ENCODE measurements at places on chromosomes 7 and 10.
A peak's percentile ranks its signal among the peaks of the same experiment; 100 is the strongest.

DNA sequence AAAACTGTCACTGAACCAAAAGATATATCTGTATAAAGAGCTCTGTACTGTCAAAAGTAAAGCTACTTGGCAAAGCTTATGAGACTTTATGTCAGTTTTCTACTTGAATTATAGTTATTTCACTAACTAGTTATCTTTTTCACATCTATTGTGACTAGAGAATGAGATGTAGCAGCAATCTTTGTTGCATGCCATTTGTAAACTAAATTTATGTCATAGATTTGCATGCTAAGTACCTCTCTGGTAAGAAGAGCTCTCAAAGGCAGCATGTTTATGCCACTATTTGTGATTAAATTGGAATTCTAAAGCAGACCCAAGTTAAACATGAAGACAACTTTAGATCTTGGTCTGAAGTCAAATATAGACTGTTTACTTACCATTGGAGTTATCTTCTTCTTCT lies 300.6 kb downstream of the CNTNAP2 start:
- DNase-seq, result no peak

GRCh38 chr10:96341219-96342182 lies 17.3 kb downstream of the OPALIN start:
- DNase-seq, result no peak

GRCh38 chr7:116257156-116257555 lies 46.8 kb downstream of the TES start:
- DNase-seq, result no peak

DNA sequence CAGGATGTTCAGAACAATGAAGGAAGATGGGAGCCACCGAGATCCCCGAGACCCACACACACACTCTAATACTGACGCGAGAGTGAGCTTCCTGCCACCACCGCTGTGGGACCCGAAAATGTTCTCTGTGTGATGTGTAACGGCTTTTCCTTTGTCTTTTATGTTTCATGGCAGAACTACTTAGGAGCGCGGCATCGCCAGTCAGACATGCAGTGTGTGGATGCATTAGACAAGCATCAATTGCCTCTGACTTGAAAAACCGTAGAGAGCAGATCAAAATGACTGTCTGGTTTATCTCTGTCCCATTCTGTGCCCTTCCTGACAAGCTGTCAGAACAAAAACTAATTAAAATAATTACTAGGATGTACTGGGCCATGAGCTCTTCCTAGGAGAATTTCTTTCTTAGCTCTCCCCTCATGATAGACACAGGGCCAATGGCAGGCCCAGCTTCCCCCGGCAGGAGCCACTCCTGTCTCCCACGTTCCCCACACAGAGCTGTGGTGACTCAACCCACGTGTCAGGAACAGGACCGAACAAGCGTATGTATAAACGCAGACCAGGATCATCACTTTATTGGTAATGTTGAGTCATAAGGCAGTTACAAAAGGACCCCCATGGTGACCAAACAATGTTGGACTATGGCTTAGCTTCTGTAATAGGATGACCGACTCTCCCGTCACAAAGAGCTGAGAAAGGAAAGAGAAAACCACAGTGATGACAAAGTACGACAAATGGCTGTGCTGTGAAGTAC lies 705.0 kb downstream of the PARD3 start:
- DNase-seq, result no peak

GRCh38 chr7:35714862-35715261 lies 19.9 kb upstream of the HERPUD2 start:
- DNase-seq, result no peak

GRCh38 chr7:2172311-2173188 lies 60.2 kb downstream of the MAD1L1 start:
- DNase-seq, result no peak

DNA sequence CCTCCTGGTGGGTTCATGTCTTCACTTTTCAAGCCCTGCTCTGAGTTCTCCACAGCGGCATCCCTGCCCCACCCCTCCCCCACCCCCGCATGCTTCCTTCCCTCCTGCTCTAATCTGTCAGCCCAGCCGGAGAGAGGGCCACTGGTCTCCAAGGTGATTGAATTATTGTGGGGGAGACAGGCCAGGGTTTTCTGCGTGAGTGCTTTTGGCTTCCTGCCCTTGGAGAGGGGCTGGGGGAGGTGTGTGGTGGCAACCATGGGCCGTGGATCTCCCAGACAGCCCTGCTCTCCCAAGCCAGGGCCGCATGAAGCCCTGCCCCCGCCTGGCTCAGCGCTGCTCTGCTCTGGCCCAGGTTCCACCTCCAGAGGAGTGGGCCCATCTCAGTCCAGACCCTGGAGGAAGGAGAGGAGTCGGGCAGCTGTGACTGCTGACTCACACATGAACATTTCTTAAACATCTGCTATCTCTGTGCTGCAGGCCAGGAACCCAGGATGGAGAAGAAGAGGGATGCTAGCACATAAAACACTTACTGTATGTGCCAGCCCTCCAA lies 109.9 kb downstream of the ZMIZ1 start:
- no peak for DNase-seq

GRCh38 chr7:85770332-85770731 lies 583.5 kb upstream of the SEMA3D start:
- DNase-seq, result no peak

GRCh38 chr10:122042836-122043235 lies 53.9 kb downstream of the TACC2 start:
- DNase-seq, result no peak

GRCh38 chr7:24828891-24829661 lies 71.8 kb upstream of the GSDME start:
- DNase-seq, result no peak

DNA sequence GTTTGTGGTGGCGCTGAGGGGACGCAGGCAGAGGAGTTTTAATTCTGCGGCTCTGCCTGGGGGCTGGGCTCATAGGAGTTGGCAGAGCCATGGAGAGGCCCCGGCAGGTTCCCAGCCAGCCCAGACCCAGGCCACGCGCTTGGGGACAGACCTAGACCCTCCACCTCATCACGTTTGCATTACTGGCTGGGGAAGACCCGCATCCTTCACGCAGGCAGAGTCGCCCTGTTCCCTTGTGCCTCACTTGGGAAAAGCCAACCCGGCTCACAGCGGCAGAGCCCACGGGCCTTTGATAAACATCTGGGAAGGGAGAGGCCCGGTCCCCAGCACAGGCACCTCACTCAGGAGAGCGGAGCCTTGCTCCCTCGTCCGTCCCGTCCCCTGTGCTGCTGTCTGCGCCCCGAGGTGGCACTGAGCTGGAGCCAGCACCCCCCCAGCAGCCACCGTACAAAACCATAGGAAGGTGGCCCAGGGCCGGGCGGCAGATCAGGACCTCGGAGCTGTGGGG lies 112.8 kb downstream of the CYTH3 start:
- no peak for DNase-seq

- DNase-seq, result no peak
Observed at GRCh38 chr7:117962366-117962994, 89.2 kb upstream of the CTTNBP2 start.

GRCh38 chr7:68929781-68930261 lies 668.5 kb upstream of the AUTS2 start:
- DNase-seq, result no peak

DNA sequence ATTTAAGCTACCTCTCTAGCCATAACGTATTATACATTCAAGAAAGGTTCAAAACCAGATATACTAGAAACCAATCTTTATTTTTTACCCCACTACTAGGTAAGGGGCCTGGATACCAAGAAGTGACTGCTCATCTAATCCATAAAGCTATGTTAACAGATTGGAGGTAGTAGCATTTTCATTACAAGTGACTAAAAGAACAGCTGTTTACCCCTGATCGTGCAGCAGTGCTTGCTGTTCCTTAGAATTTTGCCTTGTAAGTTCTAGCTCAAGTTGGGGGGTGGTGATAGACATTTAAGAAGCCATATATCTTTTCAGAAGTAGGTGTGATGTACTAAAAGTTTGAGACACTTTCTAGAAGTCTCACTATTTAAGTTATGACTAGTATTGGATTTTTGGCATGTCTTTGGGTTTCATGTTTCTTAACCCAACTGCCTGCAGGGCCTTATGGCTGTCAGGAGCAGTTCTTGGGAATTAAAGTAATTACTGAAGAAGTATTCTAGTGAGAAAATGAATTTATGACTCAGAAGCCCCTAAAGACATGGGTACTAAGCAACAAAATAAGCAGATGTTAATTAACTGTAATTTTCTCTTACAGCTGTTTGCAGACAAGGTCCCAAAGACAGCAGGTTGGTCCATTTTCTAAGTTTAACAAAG lies 2.3 kb downstream of the PPIA start:
- DNase-seq, result no peak

- DNase-seq, result peak; percentile 34
Observed at GRCh38 chr7:116524609-116525297, at the start of gene CAV1. Gene CAV1 (plus strand): TSS chr7:116525036. CDS start chr7:116525063, 27 bp downstream.

GRCh38 chr7:132169730-132170129 lies 406.5 kb downstream of the PLXNA4 start:
- DNase-seq, result no peak

DNA sequence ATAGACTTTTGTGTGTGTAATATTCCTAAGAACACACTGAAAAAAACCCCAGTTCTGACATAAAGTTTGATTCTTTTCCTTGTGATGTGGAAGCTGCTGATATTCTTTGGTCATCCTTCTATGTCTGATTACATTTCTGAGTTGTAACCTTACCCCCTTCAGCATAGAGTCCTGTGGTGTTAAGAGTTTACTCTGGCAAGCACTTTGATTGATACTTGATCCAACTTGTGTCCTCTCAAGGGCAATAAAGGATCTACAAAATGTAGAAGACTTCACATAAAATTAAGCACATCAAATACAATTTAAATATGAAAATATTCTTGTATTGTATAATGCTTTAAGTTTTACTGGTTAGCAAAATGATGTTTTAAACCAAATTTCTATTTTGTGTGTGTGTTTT lies 221.7 kb upstream of the DKK1 start:
- DNase-seq, result no peak

GRCh38 chr7:25059576-25059975 lies 65.5 kb downstream of the CYCS start:
- DNase-seq, result no peak

DNA sequence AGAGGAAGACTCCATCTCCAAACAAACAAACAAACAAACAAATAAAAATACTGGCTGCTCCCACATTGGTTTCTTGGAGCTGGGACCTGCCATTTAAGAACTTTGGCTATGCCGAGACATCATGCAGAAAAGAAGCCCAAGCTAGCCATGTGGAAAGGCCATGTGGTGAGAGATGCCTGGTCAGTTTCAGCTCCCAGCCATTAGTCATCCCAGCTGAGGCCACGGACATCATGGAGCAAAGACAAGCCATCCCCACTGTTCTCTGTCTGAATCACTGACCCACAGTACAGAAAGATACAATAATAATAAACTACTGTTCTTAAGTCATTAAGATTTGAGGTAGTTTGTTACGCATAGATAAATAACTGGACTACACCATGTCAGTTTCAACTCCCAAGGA lies 70.0 kb upstream of the PCBD1 start:
- no peak for DNase-seq

DNA sequence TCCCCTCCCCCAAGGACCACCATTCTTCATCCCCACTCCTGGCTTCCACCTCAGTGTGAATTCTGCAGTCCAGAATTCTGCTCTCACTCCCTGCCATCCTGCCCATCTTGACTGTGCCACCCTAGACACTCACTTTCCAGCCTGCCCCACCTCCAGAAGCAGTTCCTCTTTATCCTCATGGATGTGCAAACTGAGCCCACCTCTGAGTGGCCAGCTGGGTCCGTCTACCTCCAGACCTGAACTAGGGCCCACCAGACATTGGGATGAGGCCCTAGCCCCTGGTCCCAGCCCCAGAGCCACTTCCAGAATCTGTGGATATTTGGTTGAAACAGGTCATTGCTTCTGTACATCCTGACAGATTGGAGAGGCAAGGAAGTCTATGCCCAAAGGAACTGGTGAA lies 58.5 kb downstream of the GRID1 start:
- DNase-seq, result no peak
